GM20000 (cell line): ENCODE measurements at places on chromosomes 2 and 18.
A peak's percentile ranks its signal among the peaks of the same experiment; 100 is the strongest.

GRCh38 chr2:3348767-3349166 lies 28.9 kb downstream of the EIPR1 start:
- no peak for DNase-seq

DNA sequence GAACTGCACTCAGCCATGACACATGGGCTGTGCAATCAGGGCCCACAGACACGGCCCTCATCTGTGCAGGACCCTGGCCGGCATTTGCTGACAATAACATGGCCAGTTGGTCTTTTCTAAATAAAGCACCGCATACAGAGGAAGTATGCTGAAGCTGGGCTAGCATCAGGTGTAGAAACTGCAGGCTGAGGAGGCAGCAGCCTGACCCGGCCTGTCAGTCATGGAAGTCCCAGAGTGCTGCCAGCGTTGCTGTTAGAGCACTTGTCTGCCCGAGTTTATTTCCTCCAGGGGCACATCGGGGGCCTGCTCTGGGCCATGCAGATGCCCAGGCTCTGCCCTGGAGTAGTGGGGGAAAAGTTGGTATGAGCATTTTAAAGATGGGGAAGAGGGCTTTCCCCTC lies 4.1 kb upstream of the PTPN18 start:
- DNase-seq = no peak

- no peak for DNase-seq
Measured at GRCh38 chr18:5982332-5982731, 87.0 kb upstream of the TMEM200C start.

- DNase-seq = peak; percentile 38
Measured at GRCh38 chr2:91442246-91442905, 2750.9 kb downstream of the RPIA start.

DNA sequence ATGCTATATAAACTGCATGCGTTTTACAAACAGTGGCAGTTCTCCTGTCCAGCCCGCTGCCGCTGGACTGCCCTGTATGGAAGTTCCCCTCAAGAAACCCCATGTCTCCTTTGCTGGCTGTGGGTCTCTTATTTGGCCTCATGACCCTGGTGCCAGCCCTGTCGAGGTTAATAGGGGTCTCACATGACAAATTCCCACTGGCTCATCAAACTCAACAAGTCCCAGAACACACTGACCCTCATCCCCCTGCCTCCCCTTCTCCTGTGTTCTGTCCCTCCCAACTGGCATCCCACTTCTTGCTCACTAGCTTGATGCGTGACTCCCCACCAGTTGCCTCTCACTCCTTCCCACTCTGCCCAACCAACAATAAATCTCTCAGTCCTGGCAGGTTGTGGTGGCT lies 137.6 kb upstream of the HS6ST1 start:
- no peak for DNase-seq

- DNase-seq = no peak
Measured at GRCh38 chr2:213562539-213563180, 278.4 kb downstream of the SPAG16 start.

DNA sequence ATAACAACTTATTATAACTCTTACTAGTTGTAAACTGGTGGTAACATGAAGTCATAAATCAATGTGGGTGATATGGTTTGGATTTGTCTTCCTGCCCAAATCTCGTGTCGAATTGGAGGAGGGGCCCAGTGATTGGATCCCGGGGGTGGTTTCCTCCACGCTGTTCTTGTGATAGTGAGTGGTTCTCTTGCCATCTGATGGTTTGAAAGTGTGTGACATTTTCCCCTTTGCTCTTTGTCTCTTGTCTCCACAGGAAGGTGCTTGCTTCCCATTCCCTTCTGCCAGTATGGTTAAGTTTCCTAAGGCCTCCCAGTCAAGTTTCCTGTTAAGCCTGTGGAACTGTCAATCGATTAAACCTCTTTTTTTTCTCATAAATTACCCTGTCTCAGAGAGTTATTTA lies 321.6 kb downstream of the DSEL start:
- no peak for DNase-seq

DNA sequence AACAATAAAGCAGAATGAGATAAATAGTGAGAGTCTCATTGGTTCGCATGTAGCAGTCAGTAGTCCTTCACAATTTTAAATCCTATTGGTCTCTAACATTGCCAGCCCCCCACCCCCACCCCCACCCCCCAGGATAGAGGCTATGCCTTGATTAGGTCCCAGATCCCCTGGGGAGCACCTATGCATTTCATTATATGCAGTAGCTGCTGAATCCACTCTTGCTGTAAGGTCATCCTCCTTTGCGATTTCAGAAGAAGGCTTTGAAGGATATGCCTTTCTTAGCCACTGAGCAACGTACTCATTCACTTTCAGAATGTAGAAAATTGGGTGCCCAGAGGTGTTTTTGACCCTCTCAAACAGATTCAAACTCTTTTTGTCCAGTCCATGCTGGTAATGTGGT lies 382.8 kb upstream of the GALNT5 start:
- no peak for DNase-seq

DNA sequence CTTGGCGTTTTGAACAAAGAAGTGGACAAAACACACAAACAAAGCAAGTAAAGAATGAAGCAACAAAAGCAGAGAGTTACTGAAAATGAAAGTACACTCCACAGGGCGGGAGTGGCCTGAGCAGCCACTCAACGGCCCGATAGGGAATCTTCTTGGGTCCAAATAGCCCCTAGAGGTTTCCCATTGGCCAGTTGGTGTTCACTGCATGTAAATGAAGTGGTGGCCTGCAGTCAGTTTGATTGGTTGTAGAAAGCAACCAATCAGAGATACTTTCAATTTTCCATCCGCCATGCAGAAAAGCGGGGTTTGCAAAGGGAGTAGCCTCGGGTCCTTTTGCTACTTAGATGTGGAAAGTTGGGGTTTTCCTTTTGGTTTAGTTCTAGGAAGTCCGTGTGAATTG lies 31.6 kb downstream of the CYBRD1 start:
- no peak for DNase-seq

GRCh38 chr2:106195981-106196380 lies 1.9 kb upstream of the UXS1 start:
- DNase-seq = no peak

DNA sequence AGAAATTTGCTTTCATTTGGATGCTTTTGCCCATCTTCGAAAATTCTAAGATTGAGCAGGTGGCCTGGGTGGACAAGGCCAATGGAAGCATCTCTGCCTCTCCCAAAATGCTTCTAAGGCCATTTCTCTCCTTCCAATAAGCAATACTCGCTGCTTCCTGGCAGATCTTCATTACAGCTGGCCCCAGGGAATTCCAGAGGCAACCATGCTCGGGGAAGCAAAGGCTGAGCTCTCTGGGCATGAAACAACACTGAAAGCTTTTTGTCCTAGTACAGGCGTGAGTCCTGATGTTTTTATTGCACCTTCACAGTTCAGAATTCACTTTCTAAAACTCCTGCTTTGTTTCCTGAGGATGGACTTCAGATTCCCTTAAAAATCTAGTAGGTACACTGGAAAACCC lies 11.8 kb upstream of the NEDD4L start:
- no peak for DNase-seq

- DNase-seq = no peak
Measured at GRCh38 chr18:70416496-70416895, 127.7 kb downstream of the SOCS6 start.

GRCh38 chr2:228118940-228119339 lies 62.5 kb downstream of the SPHKAP start:
- DNase-seq = no peak

DNA sequence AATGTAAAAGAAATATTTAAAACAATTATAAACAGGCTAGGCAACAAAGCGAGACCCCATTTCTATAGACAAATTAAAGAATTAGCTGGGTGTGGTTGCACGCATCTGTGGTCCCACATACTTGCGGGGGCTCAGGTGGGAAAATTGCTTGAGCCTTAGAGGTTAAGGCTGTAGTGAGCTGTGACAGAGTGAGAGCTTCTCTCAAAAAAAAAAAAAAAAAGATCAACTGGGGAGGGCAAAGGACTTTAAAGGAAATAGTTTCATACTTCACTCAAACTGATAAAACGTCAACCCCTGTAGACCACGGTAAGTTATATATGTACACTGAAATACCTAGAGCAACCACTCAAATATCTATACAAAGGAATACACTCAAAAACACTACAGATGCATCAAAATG lies 37.5 kb downstream of the MGAT4A start:
- no peak for DNase-seq

GRCh38 chr18:43392168-43392567 lies 114.9 kb upstream of the SYT4 start:
- no peak for DNase-seq

- no peak for DNase-seq
Measured at GRCh38 chr2:72539071-72539552, 286.7 kb downstream of the EXOC6B start.

- no peak for DNase-seq
Measured at GRCh38 chr2:237279012-237279768, 134.8 kb downstream of the COL6A3 start.

- DNase-seq = no peak
Measured at GRCh38 chr2:188609321-188610049, 317.8 kb downstream of the GULP1 start.

GRCh38 chr2:113784823-113785744 lies 28.6 kb upstream of the SLC35F5 start:
- DNase-seq = no peak

DNA sequence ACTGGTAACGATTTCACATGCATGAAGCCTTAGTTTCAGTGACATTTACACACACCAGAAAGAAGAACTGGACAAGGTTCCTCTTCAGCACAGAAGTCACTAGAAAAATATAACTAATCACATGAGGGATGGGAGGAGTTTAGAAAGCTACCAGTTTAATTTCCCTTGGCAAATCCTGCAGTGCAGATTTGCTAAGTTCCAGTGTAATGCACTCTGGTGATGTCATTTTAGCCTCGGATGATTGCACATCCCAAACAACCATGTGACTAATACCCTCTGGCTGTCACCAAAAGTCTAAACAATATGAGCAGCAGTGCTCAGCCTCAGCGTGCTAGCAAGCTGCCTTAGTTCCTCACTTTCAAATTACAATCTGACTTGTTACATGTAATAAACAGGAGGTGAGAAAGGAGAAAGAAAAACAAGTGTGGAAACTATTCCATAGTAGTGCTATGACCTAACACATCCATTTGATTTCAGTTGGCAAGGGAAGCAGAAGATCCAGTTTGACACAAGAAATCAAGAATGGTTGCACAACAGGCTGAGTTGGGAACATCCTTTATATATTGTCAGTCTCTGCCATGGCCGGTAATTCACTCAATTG lies 35.3 kb upstream of the PPP1CB start:
- DNase-seq = peak; percentile 35

DNA sequence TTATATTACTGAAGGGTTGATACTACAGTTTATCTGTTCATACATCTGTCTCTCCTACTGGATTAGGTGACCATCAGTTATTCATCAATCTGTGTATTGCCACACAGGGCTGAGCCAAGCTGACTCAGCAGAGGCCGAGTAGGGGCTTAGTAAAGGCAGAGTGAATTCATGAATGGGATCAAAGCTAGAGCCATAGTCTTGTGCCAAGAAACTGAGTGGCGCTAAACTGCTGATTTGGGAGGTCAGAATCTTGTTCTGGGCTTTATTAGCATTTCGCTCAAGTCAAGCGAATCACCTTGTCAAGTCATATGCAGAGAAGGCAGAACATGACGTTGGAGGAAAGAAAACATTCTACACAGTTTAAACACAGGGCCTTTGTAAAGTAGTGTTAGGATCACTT lies 34.1 kb downstream of the SOCS6 start:
- DNase-seq = no peak

DNA sequence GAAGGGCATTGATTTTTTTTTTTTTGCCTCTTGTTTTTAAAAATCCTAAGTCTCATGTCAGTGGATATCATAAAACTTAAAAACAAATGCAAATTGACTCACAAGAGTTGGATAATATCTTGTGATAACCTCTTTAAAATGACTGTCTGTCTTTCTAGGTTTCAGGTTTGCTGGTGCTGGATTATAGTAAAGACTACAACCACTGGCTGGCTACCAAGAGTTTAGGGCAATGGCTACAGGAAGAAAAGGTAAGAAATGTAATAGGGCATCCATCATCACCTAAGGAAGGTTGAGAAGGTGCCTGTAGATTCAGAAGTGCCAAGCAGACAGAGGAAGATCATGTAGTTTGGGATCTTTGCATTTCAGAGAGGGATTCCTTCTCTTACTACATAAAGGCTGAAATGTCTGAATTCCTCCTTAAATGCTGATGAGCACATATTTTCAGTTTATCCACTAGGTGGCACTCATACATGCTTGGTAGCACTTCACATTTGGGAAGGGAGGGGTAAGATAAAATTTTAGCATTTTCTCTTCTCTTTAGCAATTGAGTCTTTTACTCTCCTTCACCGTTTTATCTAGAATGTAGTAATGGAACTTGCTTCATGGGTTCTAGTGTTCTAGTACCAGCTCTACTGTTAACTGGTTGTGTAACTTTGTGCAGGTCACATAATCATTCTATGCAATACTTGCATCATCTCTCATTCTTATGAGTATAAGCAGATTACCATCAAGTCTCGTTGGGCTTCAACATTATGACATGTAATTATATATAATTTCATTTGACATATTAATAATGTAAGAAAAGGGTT lies 21.1 kb downstream of the CPS1 start:
- peak; percentile 47 for DNase-seq

GRCh38 chr2:121583555-121583954 lies 52.9 kb downstream of the RNU4ATAC start:
- no peak for DNase-seq

DNA sequence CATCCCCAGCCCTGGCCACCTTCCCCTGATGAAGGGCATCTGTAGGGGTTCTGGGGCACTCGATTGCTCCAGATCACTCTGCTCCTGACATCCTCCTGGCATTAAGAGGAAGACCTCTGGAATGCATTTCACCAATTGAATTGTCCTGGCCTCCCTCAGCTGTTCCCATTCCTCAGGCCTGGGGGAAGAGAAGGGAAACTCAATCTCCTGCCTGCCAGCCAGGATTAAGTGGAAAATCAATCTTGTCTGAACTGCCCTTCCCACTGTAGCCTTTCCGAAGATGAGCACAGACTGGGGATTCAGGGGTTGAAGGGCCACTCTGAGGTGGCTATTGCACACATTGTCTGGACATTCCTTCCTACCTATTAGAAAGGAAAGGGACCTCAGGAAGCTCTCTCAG lies 99.8 kb downstream of the ALK start:
- no peak for DNase-seq

DNA sequence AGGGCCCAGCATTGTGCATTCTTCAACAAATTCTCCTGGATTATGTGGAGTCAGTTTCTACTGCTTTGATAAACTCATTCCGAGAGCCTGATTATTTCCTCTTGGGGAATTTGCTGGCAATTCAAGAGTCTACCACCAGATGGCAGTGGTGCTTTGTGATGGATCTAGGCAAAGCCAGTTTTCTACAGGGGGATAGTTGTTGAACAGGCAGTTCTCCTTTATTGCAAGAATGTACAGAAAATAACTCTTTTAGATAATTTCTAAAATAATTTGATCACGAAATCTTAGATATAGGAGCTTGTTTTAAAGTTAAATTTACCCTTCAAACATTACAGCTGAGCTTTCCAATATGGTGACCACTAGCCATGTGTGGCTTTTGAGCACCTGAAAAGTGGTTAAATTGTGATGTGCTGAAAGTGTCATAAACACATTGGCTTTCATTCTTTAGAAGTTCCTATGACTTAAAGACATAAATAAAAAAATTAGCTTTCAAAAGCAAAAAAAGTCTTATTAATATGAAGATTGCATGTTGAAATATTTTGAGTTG lies 66.7 kb upstream of the HAAO start:
- peak; percentile 76 for DNase-seq
